ENCODE measurements at places on chromosomes 11 and 22. TPM values are rescaled to one million over a fixed set of nuclear protein-coding genes. Genes with fewer than 3 reads are reported as not detected.

Gene KDM4D
- 2.7 TPM for total RNA-seq

- DNase-seq, result no peak
Observed at GRCh38 chr11:119847853-119848252, 118.9 kb upstream of the NECTIN1 start.

GRCh38 chr11:100774132-100774531, 87.0 kb downstream of the ARHGAP42 start:
- no peak for DNase-seq

Gene FLRT1
- 0.14 TPM for total RNA-seq

DNA sequence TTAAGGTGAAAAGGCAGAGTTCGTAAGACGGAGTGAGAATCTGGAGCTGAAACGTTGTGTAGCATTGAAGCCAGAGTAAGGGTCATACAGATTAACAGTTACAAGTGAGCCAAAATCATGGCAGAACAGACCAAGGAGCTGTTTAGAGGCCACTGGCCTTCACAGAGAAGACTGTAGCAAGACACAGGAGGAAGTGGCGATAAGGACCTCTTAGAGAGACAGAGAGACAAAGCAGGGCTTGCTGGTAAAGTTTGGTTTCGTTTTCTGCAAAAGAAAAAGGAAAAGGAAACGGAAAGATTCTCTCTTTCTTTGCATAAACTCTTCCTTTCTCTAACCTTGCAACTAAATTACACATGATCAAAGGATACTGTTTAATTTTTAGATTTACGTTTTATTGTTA, 83.0 kb downstream of the AASDHPPT start:
- DNase-seq, result no peak

DNA sequence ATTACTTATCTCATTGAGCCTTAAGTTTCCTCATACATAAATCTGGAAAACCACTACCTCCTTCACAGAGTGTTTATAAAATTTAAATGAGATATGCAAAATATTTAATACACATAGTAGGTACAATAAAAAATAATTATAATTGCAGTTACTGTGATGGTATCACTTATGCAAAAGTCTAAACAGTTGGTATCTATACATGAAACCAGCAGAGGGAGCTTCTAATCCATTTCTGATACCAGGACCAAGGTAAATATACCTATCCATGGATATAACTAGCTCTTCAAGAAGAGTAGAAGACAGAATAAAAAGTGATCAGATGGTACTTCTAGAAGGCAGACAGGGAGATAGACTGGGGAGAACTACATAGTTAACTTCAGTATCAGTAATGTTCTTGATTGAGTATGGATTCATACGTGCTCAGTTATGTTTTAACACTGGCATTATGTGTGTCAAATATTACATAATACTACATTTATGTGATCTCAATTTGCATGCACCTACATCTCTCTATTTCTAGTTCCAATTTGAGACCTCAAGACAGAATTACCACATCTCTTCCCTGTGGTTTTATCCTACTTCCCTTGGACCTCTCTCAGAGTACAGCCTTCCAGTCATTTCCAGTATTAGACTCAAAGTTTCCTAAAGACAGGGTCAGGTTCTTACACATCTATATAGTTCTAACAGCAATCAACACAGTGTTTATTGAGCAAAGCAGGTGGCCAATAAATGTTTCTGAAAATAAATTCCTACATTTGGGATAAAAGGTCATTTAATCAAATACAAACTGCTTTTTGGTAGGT, 13.7 kb upstream of the TSG101 start:
- no peak for DNase-seq

DNA sequence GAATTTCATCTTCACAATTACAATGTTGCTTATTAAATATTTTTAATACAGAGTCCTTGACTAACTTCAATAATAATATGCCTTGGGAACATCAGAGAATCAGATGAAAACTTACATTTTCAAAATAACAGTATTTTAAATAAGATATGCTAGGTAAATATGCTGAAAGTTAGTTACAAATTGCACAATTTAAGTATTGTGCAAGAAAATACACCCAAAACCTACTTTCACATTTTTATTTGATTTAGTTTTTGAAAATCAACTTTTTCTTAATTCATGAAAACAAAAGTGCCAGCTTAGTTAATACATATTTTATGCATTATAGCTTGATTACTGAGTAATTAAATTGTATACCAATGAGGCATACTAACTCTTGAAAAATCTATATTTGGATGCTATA, 76.8 kb downstream of the SOX6 start:
- DNase-seq, result no peak

GRCh38 chr22:19867617-19868016, 12.9 kb upstream of the GNB1L start:
- no peak for DNase-seq

Gene TBX10
- total RNA-seq, result not detected

Gene SMIM35
- total RNA-seq, result not detected

GRCh38 chr11:1053121-1053901, 16.8 kb upstream of the MUC6 start:
- no peak for DNase-seq

DNA sequence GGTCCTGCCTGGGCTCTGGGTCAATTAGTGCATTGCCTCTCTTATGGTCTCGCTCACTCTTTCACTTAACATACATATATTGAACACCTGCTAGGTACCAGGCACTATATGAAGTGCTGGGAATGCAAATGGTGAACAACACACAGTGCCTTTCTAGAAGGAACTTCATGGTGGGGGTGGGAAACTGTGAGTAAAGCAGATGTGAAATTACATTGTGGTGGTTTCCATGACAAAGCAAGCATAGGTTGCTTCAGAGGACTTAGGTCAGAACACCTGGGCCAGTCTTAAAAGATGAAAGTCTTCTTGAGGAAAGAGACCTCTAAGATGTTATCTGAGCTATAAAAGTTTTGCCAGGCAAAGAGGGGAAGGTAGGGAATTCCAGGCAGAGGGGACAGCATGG, 231.3 kb downstream of the BUD13 start:
- no peak for DNase-seq

Gene ELMOD1
- total RNA-seq, result 0.07 TPM

DNA sequence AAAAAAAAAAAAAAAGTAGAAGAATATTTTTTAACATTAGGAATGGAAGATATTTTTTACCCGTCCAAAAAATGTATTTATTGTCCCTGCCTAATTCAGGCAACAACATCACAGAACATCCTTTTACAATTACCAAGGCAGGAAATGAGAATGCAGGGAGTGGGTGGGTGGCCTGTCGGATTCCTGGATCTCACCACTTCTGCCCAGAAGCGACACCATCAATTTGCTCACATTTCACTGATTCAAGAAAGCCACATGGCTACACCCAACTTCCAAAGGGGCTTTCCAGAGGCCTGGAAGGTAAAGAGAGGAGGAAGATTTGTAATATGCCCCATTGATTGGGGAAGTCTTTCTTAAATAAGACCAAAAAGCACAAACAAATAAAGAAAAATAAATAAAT, 93.8 kb upstream of the CLPB start:
- DNase-seq, result no peak

- no peak for DNase-seq
Observed at GRCh38 chr11:79400717-79401330, 40.0 kb downstream of the TENM4 start.

GRCh38 chr11:99432677-99433076, 411.9 kb downstream of the CNTN5 start:
- DNase-seq, result no peak

DNA sequence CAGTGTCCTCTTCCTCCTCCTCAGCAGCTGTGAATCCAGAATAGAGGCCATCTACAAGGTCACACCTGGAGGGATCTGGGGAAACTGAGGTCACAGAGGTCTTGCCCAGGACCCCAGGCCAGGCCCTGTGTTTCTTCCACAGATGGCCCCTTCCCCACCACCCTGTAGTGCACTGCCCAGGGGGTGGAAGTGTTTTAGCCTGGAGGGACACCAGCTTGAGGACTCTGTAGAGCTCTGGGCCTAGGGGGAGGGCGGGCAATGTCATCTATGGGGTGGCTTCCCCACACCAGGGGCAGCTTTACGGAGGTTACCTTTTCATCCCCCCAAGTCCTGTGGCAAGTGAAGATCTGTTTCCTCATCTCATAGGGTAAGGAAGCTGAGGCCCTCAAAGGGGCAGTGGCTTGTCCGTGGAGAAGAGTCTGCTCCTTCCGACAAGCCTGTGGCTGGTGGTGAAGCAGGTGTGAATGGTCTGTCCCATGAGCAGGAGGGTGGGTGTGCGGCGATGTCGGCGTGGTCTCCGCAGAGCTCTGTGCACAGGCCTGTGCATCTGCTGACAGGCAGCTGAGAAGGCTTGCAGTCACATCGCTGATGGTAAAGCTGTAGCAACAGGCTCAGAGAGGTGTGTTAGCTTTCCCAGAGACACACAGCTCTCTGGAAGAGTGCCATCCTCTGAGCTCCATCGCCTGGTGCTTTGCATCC, 74.1 kb upstream of the WNT7B start:
- no peak for DNase-seq

Gene ADM2
- total RNA-seq, result 29.0 TPM

- DNase-seq, result no peak
Observed at GRCh38 chr11:81397316-81397715, 1336.3 kb downstream of the FAM181B start.

- DNase-seq, result no peak
Observed at GRCh38 chr11:88544656-88545280, 207.2 kb upstream of the CTSC start.

DNA sequence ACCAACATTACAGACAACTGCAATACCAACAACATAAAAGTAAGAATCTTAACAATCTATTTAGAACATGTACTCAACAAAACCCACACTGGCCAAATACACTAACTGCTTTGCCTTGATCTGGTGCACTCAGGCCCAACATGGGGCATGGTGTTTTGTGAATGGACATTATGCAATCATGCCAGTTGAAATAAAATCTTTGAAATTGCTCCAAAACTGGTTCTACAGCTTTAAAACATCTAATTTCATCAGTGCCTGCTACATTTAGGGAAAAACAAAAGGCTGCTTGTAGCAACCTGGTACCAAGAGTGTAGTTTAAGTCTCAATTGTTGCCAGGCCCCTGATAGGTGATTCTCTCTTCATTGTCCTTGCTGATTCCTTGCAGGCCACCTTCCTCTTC, 3.3 kb upstream of the CTR9 start:
- DNase-seq, result no peak

Gene SOX6
- 4.1 TPM for total RNA-seq

GRCh38 chr22:26321469-26321913, 107.6 kb upstream of the ASPHD2 start:
- no peak for DNase-seq

GRCh38 chr11:65780770-65781151, at the start of gene AP5B1:
TSS of gene AP5B1 (minus strand) at chr11:65780976. CDS start at chr11:65780591, 385 bp downstream.
- no peak for DNase-seq

Gene EXPH5
- 10.1 TPM for total RNA-seq

Gene MAFF
- 67.2 TPM for total RNA-seq

DNA sequence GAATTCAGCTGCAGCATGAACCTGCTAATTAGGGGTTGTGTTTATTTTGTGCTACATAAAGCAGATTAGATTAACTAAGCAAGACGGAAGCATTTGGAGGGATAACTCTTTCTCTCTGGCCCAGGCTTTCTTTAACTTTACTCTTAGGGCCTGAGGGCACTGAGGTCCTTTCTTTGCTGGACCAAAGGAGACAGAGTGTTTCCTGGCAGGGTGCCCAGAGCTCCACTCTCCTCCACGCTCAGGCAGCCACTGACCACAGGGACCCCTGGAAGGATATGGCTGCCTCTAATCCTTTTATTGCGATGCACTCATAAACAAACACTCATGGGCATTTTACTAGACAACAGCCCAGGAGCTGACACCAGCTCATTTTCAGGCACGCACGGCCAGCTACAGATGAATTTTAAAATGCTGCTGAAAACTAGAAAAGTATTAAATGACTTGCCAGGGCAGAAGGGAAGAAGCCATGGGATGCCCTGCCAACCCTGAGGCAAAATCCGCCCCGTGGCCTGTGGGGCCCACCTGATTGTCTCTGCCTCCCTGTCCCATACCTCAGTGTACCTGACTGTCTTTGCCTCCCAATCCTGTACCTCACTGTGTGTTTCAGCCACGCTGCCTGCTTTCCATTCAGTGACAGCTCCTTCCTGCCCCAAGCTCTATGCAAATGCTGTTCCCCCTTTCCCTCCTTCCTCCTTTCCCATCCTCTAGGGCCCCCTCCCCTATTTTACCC, 192.6 kb upstream of the NAV2 start:
- no peak for DNase-seq

GRCh38 chr22:24697172-24697571, 77.3 kb downstream of the PIWIL3 start:
- DNase-seq, result no peak

DNA sequence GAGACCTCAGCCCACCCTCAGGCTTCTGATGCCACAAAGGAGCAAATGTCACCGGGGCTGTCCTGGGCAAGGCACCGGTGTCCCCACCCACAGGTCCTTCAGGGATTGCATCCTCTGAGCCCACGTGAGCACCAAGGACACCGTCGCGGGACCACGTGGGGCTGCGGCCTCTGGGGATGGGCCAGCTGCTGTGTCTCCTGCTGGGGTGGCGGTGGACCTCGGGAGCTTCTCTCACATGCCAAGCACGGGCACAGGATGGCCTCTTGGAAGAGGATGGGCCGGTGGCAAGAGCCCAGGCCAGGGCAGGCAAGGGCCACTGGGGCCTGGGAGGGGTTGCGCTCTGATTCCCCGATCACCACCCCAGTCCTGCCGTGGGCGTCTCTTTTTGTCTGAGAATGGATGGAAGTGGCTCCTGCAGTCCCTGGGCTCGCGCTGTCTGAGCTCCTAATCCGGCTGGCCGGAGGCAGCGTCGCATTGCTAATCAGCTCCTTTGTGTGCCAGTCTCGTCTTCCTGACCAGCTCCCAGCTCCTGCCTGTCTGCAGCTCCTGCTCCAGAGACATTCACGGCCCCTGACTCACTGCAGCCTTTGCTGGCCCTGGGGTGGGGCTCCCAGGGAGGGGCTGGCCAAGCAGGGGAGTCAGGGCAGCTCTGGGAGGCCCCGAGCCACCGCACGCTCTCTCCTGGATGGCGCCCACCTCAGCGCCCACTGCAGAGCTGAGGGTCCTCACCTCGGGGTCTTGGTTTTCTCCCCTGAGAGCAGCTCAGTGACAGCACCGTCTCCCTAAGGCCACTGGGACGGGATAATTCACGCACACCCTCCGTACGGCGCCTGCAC, 146.7 kb downstream of the CTTN start:
- peak; percentile 55 for DNase-seq

Gene ELF5
- not detected for total RNA-seq

Gene VSTM5
- 0.27 TPM for total RNA-seq

DNA sequence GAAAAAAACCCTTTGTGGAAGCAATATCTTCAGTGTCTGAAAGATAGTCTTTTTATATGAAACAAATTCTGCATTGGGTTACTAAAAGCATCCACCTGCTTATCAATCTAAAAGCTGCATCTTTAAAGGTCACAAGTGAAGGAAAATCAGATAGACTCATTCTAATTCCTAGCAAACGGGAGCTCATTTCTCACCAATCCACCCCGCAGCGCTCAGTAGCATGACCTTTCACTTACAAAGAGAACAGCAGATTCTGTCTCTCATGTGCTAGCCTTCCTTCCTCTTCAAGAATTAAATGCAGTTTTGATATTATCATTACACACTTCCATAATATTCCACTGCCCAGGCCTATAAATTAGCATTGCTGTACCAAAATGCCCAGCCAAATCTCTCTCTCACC, 212.9 kb downstream of the CADM1 start:
- no peak for DNase-seq
